H9 (cell line): ENCODE measurements at places on chromosomes 2 and 18.

DNA sequence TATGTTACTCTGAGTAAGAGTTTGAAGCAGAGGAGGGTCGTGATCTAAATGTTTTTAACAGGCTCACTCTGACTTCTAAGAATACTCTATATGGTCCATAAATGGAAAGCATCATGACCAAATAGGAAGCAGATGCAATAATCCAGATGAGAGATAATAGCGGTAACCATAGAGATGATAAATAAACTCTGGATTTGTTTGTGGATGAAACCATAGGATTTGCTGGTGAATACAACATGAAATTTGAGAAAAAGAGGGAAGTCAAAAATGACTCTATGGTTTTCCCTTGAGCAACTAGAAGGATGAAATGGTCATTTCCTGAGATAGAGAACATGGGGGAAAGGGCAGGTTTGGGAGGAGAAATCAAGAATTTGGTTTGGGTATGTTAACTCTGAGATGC, 3.9 kb downstream of the HEATR5B start:
- no peak for DNase-seq

DNA sequence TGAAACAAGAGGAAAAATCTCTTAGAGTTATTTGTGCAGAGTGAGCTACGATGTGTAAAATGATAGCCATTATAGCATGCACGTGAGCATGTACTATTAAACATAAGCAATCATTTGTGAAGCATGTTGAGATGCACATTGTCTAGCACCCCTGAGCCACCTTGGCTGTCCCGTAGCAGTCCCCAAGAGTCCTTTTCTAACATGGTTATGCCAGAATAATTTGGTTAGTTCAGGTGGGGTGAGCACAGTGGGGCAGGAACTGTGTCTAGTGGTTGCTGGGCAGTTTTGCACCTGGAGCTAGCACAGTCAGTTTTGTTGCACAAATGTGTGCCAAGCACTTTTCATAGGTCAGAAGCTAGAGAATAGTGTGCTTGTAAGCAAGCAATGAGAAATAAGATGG, 809.8 kb downstream of the RNF144A start:
- no peak for DNase-seq

DNA sequence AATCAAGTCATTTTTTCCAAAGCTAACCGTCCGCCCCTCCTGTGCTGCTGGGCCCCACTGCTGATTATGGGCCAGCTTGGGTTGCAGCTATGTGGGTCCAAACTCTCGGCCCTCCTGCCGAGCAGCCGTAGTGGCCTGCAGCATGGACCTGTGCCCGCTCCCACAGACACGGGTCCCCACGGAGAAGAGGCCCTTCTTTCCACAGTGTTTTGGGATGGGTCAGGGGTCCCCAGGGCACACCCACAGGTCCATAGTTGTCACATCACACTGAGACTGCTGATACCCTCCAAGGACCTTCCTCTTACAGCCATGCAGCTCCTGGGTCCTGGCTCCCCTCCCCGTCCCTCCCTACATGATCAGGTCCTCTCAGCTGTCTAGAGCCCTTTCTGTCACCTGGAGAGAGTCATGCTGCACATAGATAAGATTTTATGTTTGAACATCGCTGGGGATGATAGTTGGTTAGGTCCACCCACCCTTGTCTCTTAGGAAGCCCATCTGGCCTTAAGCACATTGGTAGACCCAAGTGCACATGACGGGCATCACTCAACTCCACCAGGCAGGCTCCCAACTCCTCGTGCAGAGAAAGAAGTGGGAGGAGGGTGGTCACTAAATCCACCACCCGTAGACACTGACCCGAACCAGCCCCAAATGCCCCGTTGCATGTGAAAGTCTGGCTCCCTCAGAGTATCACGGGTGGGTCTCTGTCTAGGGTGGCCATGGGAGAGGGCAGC, 17.5 kb downstream of the GPR55 start:
- DNase-seq = peak; percentile 20

DNA sequence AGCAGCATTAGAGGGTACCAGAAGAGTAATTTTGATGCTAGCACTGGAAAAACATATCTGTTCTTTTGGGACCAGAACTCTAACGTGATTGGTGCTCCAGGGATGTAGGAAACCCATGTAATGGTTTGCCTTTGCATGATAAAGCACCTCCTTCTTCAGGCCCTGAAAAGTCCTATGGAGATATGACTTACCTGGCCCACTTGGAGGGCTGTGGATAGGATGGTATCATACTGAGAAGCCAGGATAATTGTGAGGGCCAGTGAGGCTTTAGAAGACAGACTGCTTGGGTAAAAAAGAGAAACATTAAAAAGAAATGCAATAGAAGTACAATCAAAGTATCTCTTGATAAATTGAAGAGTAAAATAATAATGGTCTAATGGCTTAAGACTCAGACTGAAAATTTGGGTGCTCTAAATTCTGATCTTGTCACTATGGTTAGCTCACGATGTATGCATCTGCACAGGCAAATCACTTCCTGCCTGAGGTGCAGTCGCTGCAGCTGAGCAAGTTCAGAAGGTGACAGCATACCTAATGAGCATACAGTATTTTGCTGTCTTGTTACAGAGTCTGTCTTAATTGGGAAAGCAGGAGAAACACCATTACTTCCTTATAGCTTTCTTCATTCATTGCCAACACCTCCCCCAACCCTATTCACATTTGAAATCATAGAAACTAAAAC, 371.5 kb downstream of the NUP35 start:
- DNase-seq = no peak

DNA sequence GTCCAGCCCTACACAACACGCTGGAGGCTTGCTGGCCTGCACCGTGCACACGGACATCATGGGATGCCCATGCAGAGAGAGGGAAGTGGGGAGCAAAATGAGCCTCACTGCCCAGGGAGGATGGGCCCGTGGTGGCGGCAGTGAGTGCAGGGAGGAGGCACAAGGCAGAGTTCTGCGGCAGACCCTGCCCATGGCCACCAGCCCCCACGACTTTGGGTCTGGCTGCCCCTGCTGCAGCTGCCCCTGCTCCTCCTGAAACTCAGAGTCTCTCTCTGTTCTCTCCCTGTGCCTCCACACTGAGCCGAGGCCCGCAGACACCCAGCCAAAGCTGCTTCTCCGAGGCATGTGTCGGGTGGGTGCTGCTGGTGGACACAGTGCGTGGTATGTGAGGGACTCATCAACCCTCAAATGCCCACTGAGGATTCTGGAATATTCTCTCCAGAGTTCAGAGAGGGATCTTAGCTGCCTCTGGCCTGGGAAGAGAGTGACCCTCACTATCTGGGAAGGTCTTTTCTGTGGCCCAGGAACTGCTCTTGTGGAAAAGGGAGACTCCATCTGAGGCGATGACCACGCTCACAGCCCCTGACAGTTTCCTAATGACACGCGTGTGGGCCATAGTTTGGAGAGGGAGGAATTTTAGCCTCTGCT, 45.1 kb upstream of the HPCAL1 start:
- no peak for DNase-seq

GRCh38 chr18:44799907-44800421, 119.3 kb downstream of the SETBP1 start:
- DNase-seq = no peak

GRCh38 chr2:216308576-216308975, 63.7 kb downstream of the MARCHF4 start:
- DNase-seq = no peak

- no peak for DNase-seq
Observed at GRCh38 chr18:35444636-35445035, 53.1 kb downstream of the INO80C start.

DNA sequence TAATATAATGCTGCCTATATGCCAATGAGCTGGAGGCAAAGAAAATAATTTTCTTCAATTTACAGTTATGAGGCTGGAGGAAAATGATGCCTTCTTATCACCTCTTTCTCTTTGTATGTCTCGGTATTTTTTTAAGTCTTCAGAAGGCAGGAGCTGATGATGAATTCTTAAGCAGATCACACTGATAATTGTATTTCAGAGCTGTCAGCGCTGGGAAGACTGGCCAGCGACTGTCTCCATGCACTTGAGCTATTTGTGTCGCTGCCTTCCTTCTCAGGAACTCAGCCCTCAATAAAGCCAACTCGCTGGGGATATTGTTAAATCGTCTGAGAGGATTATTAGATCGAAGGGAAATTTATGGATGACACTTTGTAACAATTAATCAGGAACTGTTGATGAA, 40.3 kb downstream of the PTGR3 start:
- no peak for DNase-seq

DNA sequence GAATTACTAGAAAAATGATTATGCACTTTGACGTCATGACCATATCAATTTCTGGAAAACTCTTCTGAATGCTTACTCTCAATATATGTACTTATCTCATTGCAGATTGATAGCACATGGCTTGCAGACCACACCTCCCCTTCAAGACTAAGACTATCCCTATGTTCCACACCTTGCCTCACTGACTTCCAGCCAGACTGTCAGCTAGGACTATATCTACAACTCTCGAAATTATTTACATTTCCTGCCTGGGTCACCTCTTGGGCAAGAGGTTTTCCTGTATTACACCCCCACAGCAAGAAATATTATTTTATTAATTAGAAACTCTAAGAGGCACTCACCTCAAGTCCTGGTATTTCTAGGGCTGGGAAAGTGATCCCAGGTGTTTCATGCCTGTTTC, 236.6 kb downstream of the CYRIA start:
- no peak for DNase-seq

DNA sequence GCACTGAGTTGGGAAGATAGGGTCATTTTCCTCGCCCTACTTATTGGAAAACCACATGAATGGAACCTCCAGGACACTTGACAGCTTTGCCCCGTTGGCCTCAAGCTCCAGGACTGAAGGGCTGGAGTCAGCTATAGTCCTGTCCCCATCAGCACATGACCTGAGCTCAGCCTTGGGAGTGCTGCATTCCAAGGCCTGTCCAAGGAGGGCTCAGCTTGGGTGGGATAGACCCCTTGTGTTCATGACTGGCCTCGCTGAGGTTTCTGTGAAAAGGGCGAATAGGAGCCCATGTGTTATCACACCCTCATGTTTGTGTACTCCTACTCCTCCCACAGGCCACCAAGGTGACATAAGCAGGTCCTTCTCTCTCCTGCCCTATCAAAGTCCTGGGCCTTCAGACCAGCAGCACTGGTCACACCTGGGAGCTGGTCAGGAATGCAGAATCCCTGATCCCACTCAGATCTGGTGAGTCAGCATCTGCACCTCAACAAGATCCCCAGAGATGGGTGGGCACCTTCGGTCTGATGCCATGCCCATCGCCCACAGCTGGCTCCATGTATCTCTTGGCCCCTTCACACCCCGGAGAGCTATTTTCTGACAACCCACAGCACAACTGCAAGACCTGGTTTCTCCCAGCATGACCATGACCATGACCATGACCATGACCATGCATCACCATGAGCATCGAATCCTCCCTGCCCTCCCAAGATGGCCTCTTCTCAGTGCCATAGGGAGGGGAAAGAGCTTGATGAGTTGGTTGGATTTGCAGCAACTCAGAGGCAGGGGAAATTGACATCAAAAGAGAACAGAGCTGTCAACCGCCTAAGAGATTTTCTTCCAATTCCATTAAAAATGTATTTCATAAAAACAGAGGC, 83.0 kb upstream of the RAB6C start:
- DNase-seq = no peak

GRCh38 chr18:47899107-47899840, 31.2 kb downstream of the SMAD2 start:
- no peak for DNase-seq

GRCh38 chr2:162297925-162298552, 20.4 kb downstream of the IFIH1 start:
- no peak for DNase-seq

- DNase-seq = no peak
Observed at GRCh38 chr2:158598862-158599517, 142.2 kb downstream of the PKP4 start.

- no peak for DNase-seq
Observed at GRCh38 chr2:85669549-85669948, 1.6 kb upstream of the SFTPB start.

DNA sequence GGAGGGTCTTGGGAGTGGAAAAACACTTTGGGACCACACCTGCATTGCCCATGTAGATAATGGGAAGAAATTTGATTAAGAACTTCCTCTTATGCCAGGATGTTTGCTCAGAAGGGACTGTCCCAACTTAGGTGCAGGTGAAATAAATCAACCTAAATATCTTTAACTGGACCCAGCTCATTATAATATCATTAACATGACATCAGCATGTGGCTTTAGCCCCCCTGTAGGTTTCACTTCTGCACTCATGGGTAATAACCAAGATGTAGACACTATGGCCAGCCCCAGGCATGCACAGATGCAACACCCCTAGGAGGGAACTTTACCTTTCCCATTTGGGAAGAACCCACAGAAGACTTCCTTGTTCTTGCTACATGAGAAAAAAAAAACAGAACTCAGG, 227.4 kb upstream of the ZNF804A start:
- DNase-seq = no peak

DNA sequence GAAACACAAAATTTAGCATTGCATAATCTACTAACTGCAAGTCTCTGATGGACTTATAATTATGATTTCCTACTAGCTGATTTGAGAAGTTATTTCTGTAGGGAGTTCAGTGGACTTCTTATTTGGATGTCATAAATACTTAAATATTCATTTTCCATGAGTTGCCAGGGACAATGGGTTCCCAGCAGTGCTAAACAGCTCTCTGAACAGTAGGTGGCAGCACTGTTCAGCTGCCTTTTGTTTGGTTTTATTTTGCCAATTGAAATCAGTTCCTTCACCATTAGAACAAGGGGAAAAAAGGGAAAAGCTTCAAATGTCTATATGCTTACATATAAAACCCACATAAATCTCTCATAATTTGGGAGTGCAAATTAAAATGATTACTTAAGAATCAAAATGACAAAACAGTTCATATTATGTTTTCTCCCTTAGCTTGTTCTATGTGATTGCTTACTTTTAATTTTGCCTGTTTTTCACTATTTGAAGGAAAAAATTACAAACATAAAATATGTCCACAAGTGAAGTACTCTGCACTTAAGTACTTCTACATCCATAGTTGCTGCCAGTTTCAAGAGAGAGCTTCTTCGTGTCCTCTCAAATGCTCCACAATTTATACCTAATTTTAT, 898.9 kb downstream of the CPS1 start:
- peak; percentile 41 for DNase-seq

DNA sequence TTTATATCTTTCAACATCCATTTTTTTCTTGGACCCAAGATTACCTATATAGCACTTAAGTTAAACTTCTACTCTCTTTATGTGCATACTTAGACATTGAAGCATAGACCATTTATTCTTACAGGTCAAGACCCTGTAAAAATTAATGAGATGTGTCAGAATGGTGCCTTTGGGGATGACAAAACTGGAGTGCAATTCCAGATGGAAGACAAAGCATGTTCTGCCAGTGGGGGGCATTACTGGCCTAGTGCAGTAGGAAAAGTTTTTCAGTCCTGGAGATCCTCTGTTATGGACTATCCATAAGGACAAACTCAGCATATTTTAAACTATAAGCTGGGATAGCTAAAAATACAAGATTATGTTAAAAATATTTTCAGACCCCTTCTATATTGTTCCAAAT, 57.8 kb upstream of the MMADHC start:
- no peak for DNase-seq

DNA sequence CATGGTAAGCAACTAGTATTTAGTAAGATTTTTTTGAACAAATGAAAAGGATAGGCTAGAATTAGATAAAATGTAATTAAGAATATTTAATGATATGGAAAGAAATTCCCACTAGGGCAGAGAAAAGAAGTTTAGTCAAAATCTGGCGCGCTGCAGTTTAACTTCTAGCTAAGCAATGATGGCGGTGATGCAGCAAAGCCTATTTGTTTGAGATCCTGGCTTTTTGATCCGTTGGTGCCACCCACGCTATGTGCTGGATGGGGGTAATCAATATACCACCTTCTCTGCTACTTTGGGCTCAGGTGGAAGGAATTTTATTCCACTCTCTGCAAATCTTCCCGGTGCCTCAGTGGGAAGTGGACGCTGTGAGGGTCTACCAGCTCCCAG, 421 bp upstream of the FAM171B start:
- no peak for DNase-seq

GRCh38 chr2:10438688-10439087, 9.4 kb downstream of the ODC1 start:
- DNase-seq = no peak
